ENCODE measurements at places on chromosomes 7 and 10.

DNA sequence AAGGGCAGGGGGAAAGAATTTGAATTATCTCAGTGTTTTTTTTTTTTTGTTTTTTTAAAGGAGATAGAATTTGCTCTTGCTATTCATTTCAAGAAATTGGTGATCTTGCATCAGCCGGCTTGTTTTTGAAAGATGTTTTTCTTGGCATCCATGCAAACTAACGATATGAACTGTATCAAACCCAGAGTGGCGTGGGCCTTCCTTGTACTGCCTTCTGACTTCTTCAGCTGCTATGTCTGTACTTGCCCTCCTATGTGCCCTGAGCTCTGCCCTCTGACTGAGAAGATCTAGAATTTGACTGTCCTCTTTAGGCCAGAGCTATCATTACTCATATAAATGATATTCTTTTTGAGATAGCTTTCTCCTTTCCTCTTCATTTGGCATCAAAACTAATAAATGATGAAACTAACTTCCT, 183.1 kb downstream of the EXOC4 start:
- DNase-seq: no peak

DNA sequence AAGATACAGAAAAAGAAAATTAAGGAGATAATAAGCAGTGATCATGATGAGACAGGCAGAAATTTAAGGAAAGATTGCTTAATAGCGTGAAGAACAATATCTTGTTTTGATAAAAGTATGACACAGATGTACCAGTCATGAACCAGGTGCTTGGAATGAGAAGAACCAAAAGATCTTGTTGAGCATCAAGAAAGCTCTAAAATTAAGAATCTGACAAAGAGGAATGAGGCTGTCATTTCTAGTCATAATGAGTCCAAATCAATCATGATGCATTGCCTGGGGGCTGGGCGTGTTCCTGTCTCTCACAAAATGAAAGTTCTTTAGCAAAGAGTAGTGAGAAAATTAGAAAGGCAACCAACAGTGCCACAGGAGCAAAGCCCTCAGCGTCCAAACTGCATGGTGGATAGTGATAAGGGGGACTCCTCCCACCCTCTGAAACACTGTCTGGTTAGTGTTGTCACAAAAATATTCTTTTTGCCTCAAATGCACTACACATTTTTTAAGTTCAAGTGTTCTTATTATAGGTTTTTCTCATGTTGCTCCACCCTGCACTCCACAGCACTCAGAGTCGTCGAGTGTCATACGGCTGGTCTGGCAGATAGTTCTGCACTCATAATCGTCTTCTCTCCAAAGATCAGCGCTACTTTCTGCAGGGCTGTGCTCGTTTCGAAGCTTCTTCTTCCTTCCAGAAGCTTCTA, 439.6 kb downstream of the TNS3 start:
- DNase-seq: no peak

DNA sequence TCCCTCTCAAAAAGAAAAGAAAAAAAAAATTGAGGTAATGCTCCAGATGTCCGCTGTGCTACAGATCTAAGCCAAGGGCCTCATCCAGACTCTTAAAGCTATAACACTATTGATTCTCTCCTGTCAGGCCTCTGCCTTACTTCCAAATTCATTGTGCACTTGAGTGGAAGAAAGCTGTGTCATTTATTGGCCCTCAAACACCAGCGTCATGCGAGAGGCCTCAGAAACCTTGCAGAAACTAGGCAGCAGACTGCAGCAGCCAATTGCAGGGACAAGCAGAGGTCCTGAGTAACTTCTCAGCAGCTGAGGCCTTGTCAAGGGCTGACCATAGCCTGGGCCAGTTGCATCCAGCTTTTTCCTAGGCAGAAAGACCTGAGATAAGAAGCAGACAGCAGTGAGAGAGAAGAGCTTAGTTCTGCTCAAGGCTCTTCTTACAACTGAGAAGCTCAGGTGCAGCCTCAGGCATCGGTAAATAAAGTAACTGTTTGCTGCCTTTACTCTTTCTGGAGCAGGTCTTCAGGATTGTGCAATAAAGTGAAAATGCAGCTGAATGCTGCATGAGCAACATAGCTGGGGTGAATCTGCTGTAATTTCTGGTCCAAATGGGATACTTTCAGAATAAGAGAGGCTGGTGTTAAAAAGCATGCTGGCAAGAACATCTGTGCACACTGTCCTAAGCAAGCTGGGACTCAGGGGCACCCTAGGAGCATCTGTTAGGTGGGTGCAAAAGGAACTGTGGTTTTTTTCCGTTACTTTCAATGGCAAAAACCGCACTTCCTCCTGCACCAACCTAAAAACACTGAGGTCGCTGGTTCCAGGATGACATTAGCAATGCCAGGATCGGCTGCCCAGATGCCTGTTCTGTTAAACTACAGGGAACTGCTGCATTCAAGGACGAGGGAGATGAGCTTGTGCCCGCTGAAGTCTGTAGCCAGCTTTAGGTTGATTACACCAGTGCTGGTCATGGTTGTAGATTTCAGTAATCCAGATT, 181.8 kb upstream of the PFKP start:
- no peak for DNase-seq

GRCh38 chr7:47407821-47408674, 173.9 kb downstream of the TNS3 start:
- no peak for DNase-seq

GRCh38 chr10:30943451-30943850, 88.2 kb downstream of the ZNF438 start:
- DNase-seq: no peak

- no peak for DNase-seq
Measured at GRCh38 chr10:133608855-133609254, 17.7 kb downstream of the FRG2B start.

- no peak for DNase-seq
Measured at GRCh38 chr7:45075871-45076796, 12.6 kb downstream of the NACAD start.

GRCh38 chr10:108574233-108574632, 1349.1 kb downstream of the XPNPEP1 start:
- no peak for DNase-seq

DNA sequence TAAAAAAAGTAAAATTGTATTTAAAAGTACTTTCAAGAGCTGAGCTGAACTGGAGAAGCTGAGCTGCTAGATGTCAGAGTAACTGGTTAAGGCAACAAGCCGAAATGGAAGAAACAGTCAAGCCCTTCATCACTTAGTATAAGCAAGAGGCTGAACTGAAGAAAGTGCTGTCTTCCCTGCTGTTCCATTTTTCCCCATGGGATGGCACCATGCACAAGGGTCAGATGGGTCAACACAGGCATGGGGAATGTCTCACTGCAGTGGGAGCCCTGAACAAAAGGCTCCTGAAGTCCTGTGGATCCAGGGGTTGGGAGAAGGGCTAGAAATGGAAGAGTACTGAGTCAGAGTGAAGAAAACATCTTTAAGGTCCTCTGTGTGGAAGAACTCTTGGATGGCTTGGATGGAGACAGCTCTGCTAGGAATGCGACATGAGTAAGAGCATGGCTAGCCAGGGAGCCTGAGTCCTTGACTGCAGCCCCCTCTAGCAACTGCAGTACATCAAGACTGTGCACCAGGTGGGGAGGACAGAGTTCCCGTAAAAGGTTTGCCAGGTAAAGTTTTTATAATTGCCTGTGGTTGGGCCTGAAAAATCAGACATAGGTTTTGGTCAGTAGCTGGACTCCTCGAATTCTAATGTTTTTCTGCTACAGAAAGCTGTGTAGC, 348.3 kb downstream of the GPR158 start:
- DNase-seq: no peak

GRCh38 chr7:131608116-131608500, 51.7 kb upstream of the PODXL start:
- no peak for DNase-seq

DNA sequence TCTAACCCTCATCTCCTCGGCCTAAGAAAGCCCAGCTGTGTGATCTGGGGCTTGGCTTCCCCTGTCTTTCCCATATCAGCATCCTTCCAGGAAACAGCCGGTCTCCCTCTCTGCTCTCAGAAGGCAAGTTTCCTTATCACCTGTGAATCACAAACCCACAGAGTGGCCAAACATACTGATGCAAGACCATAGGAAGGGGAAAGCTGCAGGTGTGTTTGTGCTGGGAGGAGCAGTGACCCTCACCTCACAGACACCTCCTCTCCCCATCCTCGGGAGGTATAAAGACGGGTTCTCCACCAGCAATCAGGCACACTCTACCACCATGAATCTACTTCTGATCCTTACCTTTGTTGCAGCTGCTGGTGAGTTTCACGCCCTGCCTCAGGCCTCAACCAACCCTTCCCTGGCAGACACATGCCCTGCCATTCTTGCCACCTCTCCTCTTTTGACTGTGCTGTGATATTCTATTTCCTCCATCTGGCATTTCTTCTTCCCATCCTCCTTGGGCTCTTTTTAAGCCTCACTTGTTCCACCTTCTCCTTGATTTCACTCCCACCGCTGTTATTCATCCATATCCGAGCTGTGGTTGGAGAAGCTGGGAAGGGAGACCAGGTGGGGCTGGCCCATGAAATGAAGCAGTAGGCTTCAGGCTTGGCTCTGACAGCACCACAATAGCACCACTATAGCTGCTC, at the start of gene PRSS2:
PRSS2 (plus strand) TSS at position 310 of the 692 bp plus-strand sequence; CDS start at position 323, 13 bp downstream.
- DNase-seq: no peak

GRCh38 chr10:106508950-106509349, 655.6 kb downstream of the SORCS1 start:
- no peak for DNase-seq

DNA sequence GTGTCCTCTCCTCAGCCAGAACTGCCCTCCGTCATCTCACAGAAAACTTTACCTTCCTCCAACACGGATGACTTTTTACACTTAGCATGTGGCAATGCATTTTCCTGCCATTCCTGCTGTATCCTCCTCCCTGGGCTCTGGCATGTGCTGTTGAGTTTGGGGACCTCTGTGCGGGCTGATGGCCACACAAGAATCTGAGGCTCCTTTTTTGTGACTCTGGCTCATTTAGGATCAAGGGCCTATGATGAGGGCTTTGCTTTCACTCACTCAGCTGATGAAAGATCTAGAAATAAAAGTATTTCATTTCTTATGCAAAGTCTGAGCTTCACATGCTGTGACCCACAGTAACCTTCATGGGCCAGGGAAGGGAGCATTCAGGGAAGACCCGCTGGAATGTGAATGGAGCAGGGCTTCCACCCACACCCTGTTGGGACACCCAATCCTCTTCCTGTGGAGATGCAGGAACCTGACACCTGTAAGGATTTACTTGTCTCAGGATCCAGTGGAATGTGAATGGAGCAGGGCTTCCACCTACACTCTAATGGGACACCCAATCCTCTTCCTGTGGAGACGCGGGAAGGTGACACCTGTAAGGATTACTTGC, 500.3 kb upstream of the MKI67 start:
- DNase-seq: no peak

DNA sequence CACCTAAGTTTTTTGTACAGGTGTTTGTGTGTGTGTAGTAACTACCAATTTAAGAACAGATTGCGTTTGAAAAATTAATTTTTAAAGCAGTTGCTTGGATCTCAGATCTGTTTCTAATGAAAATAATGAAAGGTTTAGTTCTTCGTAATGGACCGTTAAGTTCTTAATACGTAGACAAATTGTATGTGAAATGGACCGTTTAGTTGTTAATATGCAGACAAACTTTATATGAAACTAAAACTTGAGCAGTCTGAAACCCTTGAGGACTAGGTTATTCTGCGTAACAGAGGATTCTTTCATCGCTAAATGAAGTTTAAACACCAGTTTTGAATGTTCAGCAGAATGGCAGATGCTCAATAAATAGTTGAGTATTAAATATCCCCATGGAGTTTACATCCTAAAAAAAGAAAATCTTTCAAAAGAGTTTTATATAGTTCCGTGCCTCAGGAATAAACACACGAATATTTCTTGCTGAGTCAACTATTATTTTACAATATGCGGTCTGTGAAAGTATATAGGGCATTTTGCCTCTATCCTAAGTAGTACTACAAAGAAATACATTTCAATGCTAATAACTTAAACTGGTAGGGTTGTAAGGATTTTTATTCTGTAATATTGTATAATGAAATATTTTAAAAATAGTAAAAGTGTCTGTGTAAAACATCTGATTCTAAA, 1.2 kb downstream of the DBF4 start:
- no peak for DNase-seq

DNA sequence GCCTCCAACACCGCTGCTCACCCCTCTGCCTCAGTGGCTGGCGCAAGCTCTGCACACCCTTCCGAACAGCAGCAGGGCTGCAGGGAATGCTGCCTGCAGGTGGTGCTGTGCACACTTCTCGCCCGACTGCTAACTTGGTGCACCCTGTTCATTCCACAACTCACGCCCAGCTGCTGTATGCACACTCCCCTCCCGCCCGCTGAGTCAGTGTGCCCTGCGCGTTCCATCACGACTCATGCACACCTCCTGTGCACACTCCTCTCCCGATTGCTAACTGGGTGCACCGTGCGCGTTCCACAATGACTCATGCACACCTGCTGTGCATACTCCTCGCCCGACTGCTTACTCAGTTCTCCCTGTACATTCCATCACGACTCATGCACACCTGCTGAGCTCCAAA, 21.5 kb downstream of the ADARB2 start:
- DNase-seq: peak; percentile 17
